ENCODE measurements at places on chromosomes 1 and 21. TPM values are rescaled to one million over a fixed set of nuclear protein-coding genes. Genes with fewer than 3 reads are reported as not detected.

DNA sequence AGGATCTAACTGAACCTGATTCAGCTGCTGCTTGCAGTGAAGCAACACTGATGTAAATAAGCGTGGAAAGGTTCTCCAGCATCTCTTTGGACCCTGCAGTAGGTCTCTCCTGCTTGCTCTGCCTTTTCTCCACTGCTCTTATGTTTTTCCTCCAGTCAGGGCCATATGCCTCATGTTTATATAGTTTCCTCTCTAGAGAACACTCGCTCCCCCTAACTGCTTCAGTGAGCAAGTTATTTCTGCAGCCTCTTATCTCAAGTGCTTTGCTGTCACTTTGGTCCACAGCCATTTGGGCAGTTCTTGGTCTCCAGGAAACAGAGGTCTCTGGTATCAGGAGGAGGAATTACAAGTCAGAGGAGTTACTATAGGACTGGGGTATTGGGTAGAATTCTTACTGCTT, 5.3 kb downstream of the PRUNE1 start:
- DNase-seq = no peak

DNA sequence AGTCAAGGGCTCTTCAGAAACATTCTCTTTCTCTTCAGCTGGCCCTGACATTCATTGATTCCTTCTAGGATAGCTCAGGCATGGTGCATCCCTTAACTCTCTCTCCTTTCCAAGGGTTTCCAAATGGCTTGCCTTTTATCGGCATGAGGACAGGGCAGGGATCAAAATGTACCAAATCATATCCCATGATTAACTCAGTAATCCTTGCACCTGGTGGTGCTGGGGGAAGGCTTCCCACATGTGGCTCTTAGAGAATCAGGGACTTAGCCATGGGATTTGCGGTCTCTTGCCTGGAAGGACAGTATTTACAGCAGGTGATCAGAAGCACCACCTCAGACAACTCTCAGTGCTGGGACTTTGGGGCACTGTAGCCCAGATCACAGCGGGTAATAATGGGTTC, 46.2 kb upstream of the EDEM3 start:
- DNase-seq = no peak

DNA sequence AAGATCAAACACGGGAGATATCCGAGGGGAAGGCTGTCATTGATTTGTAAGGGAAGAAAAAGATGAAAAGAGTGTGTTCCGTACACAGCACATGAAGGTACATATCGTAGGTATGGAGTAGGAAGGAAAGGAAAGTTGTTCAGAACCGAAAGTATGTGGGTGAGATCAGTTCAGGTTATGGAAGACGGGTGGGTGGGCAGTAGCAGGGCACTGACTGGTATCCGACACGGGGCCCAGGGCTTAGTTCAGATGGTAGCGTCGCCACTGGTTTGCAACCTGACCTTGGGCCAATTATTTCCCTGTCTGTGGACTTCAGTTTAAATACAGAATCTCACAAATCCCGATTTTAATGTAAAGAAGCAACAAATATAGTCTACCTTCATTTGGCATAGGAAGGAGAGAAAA, 27.8 kb upstream of the A3GALT2 start:
- peak; percentile 21 for DNase-seq

DNA sequence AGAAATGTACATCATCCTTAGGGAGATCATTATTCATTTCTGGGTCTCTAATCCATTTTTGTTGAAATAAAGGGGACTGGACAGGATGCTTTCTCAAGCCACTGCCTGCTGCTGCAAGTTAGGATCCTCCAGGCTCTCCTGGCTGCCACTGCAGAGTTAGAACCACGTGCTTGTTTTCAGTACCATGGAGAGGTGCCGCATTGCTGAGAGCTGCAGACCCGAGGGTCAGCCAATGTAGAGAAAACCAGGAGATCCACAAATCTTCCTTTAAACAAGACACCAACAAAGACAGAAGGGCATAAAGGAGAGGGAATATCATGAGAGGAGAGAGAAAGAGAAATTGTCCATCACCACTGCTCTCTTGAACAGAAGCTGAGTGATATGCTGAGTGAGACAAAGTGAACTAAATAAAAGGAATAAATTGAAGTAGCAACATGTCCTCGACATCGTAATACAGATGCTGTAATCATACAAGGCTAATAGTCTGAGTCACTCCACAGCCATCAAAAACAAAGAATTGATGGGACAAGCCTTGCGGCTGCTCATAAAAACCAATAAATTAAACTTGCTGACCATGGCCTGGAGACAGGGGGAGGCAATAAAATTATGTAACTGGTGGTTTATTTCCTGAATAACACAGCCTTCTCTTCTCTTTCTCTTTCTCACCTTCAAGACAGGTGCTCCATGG, 255.7 kb downstream of the OMA1 start:
- DNase-seq = no peak

- DNase-seq = no peak
Observed at GRCh38 chr21:43832648-43833047, 32.4 kb upstream of the AGPAT3 start.

- no peak for DNase-seq
Observed at GRCh38 chr1:156641761-156642264, at the start of gene BCAN. BCAN (plus strand) TSS chr1:156642117; CDS start chr1:156646055, 3,938 bp downstream.

The SLC35F3 gene
- total RNA-seq = 0.76 TPM

GRCh38 chr1:199776768-199777497, 250.6 kb upstream of the NR5A2 start:
- DNase-seq = no peak

Measured in activated T-cell treated with anti-CD3 and anti-CD28 coated beads, Interleukin-2, amount 50 U/mL, for 4 hours (primary cell).